NCI-H2029 treated with DMSO at 0.1 percent for 48 hours (cell line): ENCODE measurements at places on chromosomes 1 and 21.

- DNase-seq: no peak
Observed at GRCh38 chr1:201421041-201421440, 489 bp downstream of the TNNI1 start.

DNA sequence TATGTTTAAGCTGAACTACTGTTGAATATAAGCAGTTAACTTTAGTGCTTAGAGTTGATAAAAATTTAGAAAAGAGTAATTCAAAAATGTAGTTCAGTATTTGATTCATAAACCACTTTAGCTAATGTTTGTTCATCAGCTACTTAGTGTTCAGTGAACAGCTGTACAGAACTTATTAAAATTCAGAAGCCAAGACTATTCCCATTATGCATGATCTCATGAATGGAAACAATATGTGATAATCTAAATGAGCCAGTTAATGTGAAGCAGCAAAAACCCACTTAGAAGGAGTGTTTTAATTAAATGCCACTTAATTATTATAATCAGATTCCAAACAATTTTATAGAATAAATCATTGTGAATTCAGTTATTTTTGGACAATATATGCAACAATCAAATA lies 92.9 kb upstream of the NEGR1 start:
- DNase-seq: no peak

DNA sequence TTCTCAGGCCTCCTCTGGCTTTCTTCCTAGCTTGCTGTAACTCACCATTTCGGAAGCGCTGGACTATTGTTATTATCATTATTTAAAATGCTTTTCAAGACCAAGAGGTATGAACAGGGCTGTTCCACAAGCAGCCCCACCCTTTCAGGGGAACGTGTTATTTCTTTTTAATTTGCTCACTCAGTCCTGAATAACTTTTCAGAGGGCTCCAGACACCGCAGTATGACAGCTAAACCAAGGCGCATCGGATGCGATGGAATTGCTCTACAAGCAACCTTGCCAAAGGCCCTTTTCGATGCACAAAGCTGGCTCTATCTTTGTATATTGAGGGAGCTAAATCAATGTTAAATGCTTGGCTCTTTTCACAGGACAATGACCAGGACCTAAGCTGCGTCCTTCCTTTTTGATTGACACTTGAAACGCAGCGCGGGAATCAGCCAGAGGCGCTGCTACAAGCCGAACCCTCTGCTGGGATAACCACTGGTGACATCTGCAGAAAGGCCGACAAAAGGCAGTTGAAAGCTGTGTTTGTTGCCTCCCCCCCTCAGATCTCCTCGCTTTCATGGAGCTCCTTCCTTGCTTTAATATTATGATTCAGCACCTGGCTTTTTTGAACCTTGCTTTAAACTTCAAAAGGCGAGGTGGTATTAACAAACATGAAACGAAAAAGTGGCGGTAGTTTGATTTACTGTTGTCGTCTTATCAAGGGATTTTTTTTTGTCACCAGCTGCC lies 204.7 kb upstream of the PROX1 start:
- no peak for DNase-seq

DNA sequence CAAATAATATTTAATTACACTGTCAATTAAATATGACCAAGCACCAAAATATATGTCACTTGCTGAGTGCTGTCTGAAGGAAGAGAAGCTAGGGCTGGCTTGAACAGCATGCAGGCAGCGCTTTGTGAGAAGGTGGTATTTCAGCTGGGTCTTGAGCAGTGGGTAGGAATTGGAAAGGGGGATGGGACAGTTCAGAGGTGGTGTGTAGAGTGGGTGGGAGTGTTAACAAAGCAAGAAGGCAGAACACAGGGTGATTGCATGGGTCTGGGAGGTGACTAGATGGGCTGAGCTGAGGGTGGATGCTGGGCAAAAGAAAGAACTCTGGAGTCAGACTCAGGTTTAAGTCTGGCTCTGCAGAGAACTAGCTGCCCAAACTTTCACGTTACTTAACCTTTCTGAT lies 14.3 kb upstream of the ETV3 start:
- DNase-seq: no peak

GRCh38 chr1:38994196-38994595 lies 3.1 kb downstream of the AKIRIN1 start:
- DNase-seq: no peak

GRCh38 chr1:88890791-88891317 lies 513 bp downstream of the GTF2B start:
- no peak for DNase-seq
